Stimulated activated CD4-positive, alpha-beta T cell treated with anti-CD3 and anti-CD28 coated beads, Interleukin-15, amount 100 ng/mL, for 24 hours (primary cell): ENCODE measurements at places on chromosomes 3 and 15.

DNA sequence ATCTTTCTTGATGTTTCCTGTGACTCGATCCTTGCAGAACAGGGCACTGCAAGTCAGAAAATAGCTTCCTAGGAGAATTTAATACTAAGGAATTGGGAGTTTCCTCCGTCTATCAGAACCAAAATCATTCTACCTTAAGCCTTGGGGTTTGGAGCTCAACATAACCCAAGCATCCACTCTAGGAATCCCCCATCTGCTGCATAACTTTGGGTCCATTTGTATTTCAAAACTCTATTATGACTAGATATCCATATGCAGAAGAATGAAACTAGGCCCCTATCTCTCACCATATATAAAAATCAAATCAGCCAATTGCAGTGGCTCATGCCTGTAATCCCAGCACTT, 61.7 kb upstream of the AKAP13 start:
- no peak for DNase-seq

DNA sequence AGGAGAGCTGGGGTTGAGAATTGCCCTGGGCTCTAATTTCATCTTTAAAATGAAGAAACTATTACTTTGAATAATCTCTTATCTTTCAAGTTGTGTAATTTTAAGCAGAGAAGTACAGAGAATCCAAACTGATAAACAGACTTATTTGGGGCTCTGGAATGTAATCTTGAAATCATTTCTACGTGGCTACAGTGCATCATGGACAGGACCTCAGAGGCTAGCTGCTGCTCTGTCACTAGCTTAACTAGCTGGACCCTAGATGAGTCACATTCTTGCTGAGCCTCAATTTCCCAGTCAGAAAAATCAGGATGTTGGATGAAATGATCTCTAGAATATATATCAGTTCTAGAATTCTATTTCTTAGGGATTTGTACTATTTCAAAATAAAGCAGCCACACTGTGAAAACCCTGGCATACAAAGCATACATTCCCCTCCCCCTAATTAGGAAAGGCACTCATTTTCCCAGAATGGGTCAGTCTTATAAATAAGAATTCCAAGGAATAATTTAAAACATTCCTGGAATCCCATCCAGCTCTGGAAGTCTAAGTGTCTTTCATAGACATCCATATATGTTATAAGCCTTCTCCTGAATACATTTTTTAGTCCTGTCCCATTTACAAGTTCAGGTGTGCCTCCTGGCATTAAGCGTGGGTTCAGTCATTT, 47.2 kb downstream of the RASGRP1 start:
- no peak for DNase-seq

GRCh38 chr3:128254066-128254590, 100.8 kb downstream of the EEFSEC start:
- DNase-seq: no peak

GRCh38 chr15:47374222-47374621, 343.1 kb upstream of the SEMA6D start:
- no peak for DNase-seq

DNA sequence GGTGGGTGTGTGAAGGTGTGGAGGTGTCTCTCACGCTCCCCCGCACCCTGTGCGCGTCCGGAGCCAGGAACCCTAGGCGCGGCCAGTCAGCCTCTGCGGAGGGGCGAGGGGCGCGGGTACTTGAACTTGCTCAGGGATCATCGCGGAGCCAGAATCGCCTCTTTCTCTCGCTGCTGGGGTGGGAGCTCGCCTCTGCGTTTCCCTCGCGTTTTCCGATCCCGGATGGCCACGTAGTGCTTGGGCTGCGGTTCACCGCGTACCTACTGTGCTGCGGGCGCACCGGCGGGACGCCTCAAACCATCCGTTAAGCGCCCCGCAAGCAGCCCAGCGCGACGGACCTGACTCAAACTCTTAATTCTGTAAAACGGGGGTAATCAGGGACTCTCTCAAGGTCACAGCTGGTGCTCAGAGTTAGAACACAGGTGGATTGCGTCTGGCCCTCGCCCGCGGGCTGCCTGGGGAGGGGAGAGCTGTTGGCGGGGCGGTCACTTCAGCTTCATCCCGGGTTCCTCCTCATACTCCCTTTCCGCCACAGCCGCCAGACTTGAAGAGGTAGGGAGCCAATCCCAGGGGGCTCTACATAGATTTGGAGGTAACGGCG, 686 bp downstream of the MYRIP start:
- DNase-seq: no peak
